ENCODE measurements at places on chromosomes 7 and 10.

GRCh38 chr10:74766501-74766900 is 59.9 kb upstream of the KAT6B start:
- no peak for DNase-seq

DNA sequence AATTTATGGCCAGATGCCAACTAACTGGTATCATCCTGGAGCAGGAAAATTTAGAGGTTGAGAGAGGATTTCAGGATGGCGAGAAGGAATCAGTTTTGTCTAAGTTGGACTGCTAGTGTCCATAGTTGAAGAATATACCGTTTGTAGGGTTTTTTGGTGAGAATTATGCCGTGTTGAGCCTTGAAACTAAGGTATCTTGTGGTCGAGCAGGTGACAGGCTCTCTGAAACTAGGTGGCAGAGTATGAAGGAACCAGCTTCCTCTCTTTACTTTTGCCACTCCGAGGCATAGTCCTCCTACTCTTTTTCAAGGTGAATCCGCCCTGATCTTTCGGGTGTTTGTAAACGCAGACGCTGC is 9.7 kb downstream of the MDFIC start:
- no peak for DNase-seq

- no peak for DNase-seq
Measured at GRCh38 chr10:16644146-16644545, 122.5 kb upstream of the C1QL3 start.

DNA sequence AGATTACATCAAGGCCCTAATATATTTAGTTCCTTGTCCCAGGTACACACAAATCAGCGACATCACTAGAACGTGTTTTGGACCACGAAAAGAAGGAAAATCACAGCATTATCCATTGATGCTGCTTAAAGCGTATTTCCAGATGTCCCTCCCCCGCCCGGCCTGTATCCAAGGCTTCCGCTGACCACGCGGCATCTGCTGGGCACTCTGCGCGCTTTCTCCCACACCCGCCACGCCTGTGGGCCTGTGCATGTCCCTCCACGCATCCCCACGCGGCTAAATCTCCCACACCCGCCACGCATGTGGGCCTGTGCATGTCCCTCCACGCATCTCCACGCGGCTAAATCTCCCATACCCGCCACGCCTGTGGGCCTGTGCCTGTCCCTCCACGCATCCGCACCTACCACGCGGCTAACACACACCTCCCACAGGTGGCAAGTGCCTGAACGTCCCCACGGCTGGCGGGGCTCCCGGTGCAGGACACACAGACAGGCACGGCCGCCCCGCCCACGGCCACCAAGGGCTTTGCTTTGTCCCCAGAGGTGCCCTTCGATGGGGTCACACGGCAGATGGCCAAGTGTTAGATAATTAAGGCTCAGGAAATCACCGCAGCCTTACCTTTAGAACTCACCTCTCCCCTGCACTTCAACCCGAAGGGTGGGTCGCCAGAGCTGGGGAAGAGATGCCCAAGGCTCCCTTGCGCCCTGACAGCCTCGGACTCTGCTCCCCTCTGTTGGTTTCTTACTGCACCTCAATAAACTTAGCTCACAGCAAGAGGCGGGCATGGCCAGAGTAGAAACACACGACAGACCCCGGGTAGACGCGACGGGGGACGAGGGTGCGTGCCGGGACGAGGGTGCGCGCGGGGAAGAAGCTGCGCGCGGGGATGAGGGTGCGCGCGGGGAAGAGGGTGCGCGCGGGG is 49.5 kb downstream of the DIP2C start:
- no peak for DNase-seq

DNA sequence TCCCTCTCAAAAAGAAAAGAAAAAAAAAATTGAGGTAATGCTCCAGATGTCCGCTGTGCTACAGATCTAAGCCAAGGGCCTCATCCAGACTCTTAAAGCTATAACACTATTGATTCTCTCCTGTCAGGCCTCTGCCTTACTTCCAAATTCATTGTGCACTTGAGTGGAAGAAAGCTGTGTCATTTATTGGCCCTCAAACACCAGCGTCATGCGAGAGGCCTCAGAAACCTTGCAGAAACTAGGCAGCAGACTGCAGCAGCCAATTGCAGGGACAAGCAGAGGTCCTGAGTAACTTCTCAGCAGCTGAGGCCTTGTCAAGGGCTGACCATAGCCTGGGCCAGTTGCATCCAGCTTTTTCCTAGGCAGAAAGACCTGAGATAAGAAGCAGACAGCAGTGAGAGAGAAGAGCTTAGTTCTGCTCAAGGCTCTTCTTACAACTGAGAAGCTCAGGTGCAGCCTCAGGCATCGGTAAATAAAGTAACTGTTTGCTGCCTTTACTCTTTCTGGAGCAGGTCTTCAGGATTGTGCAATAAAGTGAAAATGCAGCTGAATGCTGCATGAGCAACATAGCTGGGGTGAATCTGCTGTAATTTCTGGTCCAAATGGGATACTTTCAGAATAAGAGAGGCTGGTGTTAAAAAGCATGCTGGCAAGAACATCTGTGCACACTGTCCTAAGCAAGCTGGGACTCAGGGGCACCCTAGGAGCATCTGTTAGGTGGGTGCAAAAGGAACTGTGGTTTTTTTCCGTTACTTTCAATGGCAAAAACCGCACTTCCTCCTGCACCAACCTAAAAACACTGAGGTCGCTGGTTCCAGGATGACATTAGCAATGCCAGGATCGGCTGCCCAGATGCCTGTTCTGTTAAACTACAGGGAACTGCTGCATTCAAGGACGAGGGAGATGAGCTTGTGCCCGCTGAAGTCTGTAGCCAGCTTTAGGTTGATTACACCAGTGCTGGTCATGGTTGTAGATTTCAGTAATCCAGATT is 181.8 kb upstream of the PFKP start:
- DNase-seq = no peak

GRCh38 chr7:46145412-46145811 is 224.3 kb upstream of the IGFBP3 start:
- no peak for DNase-seq

DNA sequence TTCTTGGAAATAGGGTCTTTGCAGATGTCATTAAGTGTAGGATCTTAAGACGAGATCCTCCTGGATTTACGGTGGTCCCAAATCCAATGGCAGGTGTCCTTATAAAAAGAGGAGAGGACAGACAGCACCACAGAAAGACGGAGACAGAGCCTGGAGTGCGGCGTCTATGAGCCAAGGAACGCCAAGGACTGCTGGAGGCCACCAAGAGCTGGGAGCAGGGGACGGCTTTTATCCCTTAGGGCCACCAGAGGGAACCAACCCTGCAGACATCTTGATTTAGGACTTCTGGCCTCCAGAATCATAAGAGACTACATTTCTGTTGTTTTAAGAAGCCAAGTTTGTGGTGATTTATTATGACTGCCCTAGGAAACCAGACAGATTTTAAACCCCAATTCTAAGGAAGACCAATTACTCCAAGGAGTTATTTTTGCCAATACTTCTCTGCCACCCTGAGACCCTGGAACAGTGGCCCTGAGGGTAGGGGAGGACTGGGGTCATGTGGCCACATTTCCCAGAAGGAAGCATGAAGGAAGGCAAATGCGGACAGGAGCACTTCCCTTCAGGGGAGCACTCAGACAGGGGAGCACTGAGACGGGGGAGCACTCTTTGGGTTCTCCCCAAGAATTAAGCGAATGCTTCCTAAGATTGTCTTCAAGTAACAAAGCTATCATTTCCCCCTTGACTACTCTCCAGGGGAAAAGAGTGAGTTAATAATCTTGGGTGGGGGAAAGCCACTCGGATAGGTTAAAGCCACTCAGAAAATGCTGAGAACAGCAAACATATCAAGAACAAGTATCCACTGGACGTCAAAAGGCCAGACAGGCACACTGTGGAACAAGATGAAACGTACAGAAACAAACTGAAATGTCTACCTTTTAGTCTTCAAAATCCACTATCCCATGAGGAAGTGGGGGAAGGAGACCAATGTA is 67.5 kb downstream of the CHST15 start:
- DNase-seq = no peak
